Left forelimb (tissue), 1 donor: ENCODE measurements at places on chromosomes 1 and 21.

- no peak for DNase-seq
These were observed 758 bp downstream of the RAD54L start for GRCh38 chr1:46248122-46248920.

DNA sequence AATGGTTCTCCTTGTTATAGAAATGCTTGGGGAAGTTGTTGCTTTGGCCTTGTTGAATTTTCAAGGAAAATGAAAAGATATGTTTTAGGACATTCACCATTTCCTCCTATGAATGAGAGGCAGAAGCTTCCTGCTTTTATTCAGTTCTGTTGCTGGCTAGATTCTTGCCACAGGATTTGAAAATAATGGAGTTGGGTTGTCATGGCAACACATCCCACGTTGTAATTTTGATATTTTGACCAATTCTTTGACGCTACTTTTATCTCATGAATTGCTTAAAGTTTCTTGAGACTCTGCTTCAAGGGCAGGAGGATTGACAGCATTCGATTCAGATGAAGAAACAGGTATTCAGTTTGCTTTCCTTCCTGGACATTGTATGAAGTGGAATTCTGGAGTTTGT is 331.5 kb downstream of the PRDM2 start:
- no peak for DNase-seq

DNA sequence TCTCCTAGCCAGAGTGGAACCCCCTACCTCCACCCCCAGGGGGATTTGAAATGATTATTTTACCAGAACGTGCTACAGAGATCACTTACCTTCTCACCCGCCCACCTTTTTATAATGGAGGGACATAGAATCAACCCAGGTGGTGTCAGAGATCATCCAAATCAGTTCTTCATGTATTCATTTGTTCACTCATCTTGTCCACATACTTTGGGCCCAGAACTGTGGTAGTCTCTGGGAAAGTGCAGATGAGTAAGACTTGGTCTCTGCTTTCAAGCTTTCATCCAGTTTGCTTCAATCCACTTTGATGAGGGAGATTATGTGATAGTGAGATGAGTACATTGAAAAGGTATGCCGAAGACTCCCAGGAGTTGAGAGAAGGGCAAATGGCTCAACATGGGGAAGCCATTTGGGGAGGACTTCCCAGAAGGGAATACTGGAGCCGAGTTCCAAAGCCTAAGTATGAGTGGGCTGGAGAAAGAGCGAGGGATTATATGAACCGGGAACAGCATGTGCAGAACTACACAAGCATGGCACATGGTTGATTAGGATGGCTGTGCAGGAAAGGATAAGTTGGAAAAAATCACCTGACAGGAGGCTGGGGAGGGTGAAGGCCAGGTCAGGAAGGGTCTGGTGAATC is 1.9 kb downstream of the FGGY start:
- DNase-seq = no peak

- no peak for DNase-seq
These were observed 483.0 kb downstream of the NCAM2 start for GRCh38 chr21:21481239-21481638.

DNA sequence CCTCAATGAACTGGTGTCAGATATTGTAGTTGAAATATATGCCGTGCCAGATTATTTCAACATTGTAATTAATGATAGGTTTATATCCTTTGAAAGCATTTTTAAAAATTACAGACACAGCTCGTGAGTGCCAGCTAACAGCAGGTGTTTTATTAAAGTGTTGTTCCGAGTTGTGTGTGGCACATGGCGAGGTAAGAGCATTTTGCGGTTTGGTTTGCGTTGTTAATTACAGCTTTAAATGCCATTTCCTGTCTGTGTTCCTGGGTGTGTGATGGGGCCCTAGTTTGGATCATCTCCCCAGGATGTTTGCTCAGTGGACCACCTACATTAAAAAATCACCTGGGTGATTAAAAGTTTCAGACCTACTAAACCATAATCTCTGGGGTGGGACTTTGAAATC is 97.4 kb downstream of the PRDM2 start:
- no peak for DNase-seq

GRCh38 chr1:61322008-61322744 is 239.8 kb downstream of the NFIA start:
- DNase-seq = no peak

GRCh38 chr1:34266127-34266951 is 89.6 kb downstream of the C1orf94 start:
- DNase-seq = no peak

- DNase-seq = no peak
These were observed 281.2 kb upstream of the ST6GALNAC5 start for GRCh38 chr1:76585980-76586674.

DNA sequence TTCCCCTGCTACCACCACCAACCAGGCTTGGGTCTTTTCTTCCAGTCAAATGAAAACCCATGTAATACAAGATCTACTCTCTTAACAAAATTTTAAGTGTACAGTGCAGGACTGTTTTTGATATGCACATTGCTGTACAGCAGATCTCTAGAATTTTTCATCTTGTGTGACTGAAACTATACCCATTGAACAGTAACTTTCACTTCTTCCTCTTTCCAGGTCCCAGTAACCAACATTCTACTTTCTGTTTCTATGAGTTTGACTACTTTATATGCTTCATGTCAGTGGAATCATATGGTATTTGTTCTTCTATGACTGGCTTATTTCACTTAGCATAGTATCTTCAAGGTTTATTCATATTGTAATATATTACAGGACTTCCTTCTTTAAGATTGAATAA is 45.3 kb upstream of the PLPPR4 start:
- no peak for DNase-seq

- no peak for DNase-seq
These were observed 7.5 kb downstream of the CNN3 start for GRCh38 chr1:94919241-94920030.
